ENCODE measurements at places on chromosomes 1 and 21.

DNA sequence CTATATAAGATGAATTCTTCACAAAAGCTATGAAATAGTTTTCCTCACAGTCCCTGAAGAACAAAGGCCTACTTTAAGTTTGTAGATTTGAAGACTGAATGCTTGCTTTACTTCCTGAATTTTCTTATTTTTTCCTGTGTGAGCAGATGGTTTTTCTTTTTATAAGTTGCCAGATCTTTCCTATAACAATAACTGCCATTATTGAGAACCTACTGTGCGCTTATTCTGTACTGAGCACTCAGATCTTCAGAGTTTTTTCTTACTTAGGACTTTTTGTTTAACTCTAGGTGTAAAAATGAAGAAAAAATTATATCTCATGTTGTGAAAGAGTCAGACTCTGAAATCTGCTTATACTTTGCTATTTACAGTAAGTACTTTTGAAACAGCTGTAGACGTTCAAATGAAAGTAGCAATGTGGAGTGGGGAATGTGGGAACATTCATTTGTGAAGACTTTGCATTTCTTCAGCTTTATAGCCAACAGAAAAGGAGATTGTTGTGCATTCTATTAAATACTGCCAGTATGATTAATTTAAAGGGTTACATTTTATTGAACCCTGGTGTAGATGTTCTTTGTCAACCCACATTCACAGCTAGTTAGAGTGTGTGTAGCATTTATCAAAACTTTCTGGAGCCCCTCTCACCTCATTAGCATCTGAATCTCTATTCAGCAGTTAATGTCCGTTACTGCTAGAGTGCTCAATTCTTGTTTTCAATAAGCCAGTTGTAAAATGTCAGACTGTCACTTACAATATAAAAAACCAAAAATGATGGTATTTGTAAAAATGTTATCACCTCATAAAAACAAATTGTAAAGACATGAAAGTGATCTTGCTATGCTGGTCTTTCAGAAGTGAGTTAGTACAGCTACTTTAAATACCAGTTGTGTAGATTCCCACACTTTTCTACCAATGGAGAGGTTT lies 29.0 kb downstream of the NFIA start:
- DNase-seq, result no peak

- peak; percentile 52 for DNase-seq
These were observed 345.5 kb downstream of the SMYD3 start for GRCh38 chr1:246161626-246162025.

DNA sequence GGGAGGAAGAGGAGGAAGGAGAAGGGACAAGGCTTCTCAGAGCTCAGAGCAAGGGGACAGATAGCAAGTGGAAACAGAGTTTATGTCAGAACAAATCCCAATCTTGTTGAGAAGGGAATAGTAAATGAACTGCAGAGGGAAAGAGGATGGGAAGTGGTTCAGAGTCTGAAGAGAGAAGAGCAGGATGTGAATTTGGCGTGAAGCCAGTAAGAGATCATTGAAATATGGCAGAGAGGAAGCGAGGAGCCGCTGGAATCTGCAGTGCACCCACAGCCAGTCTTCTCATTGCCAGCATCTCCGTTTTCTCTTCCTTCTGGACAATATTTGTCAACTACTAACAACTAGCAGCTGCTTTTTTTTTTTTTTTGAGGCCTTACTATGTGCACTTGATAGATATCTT lies 19.1 kb downstream of the OLFML3 start:
- DNase-seq, result no peak

- DNase-seq, result no peak
These were observed 7.2 kb downstream of the VANGL1 start for GRCh38 chr1:115648717-115649691.

- no peak for DNase-seq
These were observed 53.5 kb downstream of the CAPN2 start for GRCh38 chr1:223765719-223766340.

DNA sequence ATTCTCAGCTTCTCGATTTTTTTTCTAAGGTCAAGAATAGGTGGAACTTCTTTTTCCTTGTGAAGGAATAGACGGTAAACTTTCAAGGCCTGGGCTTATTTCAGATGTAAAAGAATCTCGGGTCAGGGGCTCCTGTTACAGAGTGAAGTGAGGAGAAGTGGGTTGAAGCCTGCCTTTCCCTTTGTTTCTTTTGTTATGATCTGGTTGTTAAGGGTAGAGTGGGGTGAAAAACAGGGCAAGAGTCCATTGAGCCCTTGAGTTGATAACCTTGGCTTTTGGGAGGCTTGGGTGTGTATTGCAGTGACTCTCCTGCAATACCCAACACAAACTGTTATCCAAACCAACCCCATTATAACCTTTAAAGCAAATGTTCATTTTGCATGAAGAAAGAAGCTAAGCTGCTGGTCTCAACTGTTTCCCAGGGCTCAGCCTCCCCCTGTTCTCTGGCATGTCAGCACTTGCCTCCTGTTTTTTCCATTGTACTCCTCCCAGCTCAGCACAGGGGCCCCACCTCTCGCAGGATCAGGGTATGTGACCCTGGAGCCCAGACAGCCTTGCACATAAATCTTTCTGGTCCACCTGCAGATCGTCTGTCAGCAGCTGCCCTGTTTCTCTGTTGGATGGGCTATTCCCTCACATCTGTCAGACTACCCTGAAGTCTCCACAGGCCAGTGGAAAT lies 102.4 kb downstream of the CACHD1 start:
- DNase-seq, result no peak

DNA sequence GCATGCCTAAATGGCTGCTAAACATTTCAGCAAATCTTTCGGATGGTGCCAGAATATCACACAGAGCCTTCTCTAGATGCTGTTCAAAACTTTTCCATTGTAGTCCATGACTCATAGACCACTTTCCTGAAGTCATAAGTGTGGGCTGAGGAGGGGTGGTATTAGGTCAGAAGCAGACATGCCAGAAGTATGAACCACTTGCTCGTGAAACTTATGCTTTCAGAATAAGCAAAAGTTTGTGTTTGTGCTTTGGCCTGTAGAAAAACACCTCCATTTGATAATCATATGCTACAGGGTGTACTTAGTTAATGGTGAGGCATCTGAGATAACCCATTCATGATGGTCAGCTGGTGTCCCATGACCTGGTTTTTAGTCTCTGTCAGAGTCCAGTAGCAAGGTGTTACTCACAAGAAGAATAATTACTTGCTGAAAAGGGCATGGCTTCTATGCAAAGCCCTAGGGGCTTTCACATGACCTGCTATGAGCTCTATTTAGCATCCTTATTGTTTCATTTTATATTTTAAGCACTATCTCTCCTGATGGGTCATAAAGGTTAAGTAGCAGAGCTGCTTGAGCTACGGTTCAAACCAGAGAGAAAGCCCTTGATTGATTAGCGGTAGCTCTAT lies 183.1 kb upstream of the IVNS1ABP start:
- DNase-seq, result peak; percentile 91

DNA sequence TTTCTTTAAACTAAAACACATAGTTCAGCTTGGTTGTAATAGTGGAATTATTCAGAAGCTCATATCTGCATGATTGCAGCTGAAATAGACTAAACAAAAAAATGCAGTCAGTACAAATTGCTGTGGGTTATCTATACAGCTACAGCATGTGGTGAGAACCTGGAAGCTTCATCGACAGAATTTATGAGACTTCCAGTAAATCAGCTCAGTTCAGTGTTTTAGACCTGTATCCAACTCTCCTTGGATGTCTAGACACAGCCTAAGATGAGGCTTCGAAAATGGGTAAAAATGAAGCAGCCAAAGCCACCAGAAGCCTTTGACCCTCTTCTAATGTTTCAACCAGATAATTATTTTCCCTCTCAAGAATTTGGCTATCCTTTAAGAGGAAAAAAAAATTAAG lies 127.1 kb upstream of the C1orf105 start:
- DNase-seq, result peak; percentile 69

DNA sequence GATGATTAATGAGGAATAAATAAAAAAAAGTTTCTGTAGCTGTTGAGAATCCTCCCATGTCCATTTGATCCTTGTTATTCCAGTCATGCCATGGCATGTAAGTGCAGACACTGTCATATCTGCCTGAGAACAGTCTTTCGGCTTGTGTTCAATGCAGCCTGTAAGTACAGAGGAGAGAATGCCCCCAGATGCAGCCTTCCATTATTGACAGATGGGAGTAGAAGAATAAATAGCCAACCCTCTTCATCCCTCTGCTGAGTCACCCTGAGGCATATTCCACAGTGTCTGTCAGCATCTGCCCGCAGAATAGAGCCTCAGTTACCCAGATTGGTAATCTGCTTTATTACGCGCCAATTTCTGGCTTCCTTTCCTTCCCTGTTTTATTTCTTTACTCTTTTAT lies 139.4 kb downstream of the LRRC7 start:
- no peak for DNase-seq

DNA sequence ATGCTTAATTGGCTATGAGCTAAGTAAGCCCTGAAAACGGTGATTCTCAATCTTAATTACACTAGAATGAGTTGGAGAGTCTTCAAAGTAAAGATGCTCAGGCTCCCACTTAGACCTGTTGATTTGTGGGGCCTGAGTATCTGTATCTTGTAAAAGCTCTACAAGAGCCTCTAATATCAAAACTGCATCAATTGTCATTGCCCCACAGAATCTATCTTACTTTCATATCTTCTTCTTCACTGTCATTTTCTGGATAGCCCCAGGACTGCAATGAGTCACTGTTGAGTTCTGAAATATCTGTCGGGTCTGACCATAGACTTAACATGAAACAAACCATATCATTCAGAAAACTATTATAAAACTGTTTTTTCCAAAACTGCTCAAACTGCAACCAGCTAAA lies 102.8 kb upstream of the SERTAD4 start:
- no peak for DNase-seq

DNA sequence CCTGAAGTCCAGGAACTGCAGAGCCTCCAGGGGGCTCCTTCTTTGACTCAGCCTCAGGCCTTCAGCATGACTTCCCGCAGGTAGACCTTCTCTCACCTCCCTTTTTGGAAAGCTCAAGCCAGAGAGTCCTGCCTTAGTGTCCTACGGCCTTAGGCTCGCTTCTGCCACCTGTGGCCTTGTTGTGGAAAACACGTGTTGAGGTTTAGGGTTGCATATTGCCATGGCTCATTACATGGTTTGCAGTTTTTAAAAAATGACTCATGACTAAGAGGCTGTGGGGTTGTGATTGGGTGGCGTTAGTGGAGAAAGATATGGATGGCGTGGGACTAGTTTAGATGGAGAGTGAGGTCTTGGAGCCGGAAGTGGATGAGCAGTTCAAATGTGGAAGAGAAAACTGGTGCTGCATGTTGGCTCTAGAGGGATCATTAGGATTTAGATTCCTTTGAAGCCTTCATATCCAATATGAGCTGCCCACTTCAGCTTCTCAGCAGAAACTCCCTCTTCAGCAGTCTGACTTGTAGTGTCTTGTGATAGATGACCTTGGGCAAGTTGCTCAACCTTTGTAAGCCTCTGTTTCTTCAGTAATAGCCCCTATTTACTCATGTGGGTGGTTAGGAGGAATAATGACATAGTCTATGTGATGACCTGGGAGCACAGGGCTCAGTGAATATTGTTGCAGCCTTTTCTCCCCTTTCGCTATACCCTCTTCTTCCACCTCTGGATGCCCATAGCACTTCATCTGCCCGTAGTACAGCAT lies 6.5 kb upstream of the FGGY start:
- DNase-seq, result peak; percentile 23

- DNase-seq, result no peak
These were observed 30.2 kb downstream of the SLC22A15 start for GRCh38 chr1:116006486-116006964.

DNA sequence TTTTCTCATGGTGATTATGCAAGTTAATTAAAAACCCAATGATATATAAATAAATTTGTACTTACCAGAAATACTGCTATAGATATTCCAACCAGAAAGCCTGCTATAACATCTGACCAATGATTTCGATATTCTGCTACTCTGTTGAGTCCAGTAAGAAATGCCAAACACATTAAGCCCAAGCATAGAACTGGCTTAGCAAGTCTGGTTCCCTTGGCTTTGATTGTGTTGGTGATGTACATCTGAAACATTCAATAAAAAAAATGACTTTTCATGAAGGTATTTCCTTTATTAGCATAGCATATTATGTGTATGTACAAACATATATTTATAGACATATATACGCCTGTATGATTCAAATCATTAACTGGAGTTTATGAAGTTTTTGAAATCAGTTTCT lies 82.8 kb downstream of the PLPPR5 start:
- no peak for DNase-seq

GRCh38 chr1:69777971-69778370 lies 210.2 kb downstream of the LRRC7 start:
- DNase-seq, result no peak

DNA sequence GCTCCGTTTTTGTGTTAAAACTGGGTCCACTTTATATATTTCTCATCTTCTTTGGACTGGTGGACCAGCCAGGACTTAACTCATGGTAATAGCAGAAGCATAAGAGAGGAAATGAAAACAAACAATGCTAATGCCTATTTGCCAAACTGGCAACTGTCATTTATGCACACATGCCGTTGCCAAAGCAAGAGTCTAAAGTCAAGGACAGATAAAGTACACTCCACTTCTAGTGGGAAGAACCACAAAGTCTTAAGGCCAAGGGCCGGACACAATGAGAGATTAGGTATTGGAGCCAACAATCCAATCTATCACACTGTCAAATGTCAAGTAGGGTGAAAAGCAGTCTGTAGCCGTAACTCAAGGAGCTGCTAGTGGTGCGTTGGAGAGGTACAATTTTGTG lies 157.7 kb downstream of the LYPLAL1 start:
- DNase-seq, result no peak

DNA sequence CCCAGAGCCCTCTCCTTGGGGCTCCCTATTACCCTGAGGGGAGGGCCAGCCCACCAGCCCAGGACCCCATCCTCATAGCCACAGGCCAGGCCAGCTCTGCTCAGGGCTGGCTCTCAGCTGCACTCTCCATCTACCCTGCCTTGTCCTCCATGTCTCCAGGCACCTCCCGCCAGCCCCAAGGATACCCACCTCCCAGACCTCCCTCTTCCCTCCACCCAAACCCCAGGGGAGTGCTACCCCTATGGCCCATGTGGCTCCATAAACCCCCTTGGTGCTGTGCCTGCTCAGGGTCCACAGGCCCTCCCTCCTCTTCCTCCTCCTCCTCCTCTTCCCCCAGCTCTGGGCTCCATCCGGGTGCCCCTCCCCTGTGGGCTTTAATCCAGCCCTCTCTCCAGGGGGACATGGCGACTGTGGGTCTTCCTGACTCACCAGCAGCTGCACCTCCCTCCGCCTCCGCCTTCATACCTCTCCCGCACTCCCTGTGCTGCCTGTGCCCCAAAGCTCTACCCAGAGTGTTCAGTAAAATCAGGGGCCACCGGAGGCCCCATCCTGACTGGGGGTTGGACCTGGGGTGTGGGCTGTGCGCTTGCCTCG lies 9.1 kb downstream of the YBEY start:
- DNase-seq, result peak; percentile 61
